Retina (tissue), 1 donor: ENCODE measurements at places on chromosomes 12 and 14.

DNA sequence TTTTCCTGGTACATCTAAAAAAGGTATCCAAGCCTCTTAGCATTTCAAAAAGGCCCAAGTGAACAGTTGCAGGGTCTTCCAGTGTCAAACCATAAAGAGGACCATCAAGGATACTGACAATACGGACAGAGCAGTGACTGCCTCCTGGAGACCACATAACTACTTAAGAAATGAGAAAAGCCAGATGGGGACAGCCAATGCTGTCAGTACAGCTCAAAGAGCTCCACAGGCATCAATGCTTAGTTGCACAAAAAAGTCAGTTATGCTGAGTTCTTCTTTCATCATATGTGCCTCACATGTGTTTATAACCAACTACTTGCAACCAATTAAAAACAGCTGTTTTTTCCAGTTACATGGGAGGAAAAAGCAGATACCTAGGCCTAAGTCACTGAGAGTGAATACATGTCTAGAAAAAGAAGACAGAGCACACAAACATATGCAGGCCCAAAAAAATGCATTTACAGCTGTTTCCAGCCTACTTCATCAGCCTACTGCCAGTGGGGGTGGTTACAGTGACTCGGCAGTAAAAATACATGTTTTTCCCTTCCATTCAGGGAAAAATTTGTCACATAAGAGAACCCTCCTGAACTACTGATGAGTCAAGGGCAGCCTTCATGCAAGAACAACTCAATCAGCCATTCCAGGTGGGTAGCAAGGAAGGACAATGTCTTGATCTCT lies 84.0 kb downstream of the DCAF5 start:
- no peak for DNase-seq

- no peak for DNase-seq
Measured at GRCh38 chr12:2805143-2805520, 7.3 kb upstream of the ITFG2 start.

GRCh38 chr14:93133464-93133863 lies 17.7 kb upstream of the ITPK1 start:
- DNase-seq: no peak

DNA sequence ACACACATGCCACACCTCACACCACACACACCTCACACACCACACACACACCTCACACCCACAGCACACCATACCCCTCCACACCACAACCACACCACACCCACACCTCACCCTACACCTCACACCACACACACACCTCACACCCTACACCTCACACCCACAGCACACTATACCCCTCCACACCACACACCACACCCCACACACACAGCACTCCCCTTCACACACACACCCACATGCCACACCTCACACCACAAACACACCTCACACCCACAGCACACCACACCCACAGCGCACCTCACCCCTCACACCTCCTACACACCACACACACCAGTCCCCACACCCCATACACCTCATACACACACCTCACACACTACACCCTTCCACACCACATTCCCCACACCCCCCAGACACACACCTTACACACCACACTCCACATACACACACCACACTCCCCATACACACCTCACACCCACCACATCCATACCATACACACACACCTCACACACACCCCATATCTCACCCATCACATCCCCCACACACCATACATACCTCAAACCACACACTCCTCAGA lies 80.0 kb downstream of the ACTN1 start:
- DNase-seq: no peak

GRCh38 chr14:82755923-82756322 lies 1222.3 kb upstream of the SEL1L start:
- DNase-seq: no peak

- no peak for DNase-seq
Measured at GRCh38 chr12:32839828-32840227, 56.7 kb downstream of the PKP2 start.

DNA sequence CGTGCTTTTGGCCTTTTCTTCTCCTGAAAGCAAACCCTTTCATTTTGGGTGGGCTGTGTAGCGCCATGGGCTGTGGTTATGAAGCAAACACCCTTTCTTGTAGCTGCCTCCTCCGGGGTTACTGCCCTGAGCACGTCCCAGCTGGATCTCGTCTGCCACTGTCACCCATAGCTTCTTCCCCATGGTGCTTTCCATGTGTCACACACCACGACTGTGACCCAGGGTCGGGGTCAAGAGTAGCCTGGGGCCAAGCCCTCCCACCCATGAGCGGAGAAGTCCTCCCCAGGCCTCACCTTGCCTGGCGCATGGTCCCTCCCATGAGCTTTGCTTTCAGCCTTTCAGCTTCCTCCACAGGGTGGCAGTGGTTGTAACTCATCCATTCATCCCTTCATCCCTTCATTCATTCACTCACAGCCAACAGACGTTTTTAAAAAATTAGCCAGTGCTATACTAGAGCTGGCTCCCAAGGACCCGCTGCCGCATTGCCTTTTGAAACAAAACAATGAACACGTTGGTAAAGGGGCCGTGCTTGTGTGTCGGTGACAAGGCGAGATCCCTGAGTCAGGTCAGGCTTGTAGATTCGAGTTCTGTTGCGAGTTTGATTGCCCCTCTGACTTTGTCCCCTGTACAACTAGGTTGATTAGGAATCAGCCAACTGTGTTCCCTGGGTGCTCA lies 29.5 kb downstream of the MEG3 start:
- DNase-seq: no peak

DNA sequence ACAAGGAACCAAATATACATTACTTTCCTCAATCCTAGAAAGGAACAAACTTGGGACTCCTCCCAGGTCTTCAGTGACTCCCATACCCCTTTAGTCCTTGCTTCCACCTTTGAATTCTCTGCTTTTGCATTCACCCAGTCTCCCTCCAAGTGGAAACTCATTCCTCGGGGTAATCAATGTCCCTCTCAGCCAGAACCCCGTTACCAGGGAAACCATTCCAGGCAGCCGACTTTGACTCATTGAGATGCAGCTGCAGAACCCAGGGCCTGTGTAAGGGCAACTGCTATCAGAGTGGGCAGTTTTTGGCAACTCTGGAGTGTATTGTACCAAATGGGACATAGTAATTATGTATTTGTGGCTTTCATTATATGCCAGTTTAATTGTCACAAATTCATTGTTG lies 186.2 kb downstream of the NRXN3 start:
- peak; percentile 51 for DNase-seq

DNA sequence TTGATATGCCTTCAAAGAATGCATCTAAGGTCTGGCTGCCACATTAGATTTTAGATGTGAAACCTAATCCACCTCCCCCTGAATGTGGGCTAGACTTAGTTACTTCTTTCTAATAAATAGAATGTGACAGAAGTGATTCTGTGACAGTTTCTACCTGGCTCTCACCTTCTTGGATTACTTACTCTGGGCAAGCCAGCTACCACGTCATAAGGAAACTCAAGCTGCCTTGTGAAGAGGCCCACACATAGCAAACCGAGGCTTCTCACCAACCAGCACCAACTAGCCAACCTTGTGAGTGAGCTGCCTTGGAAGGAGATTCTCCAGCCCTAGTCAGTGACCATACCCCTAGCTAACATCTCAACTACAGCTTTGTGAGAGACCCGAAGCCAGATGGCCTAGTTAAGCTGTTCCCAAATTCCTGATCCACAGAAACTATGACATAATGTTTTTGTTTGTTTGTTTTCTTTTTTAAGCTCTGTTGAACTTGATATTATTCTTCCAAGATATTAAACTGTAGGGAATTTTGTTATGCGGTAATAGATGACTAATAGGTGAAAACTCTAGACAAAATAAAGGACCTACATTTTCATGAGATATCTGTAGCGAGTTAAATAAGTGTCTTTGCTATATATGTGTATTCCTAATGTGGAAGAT lies 6.2 kb downstream of the GPR19 start:
- DNase-seq: no peak

DNA sequence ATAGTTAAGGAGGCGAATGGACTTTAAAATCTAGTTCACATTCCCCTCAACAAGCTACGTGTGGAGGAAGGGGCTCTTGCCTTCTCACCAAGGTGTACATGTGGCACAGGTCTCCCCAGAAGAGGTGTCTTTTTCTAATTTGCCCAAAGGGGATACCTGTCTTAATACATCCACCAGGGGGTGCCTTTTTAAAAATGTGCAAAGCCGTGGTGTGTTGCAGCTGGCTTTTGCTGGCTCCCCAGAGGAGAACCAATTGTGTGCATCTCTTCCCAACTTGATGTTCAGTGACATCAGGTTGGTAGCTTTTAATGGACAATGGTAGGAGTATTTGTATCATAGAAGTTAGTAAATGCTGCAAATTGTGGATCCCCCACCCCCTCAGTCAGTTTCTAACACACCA lies 33.8 kb downstream of the CREBL2 start:
- no peak for DNase-seq

- peak; percentile 27 for DNase-seq
Measured at GRCh38 chr14:51396222-51396815, 156.3 kb downstream of the TMX1 start.

DNA sequence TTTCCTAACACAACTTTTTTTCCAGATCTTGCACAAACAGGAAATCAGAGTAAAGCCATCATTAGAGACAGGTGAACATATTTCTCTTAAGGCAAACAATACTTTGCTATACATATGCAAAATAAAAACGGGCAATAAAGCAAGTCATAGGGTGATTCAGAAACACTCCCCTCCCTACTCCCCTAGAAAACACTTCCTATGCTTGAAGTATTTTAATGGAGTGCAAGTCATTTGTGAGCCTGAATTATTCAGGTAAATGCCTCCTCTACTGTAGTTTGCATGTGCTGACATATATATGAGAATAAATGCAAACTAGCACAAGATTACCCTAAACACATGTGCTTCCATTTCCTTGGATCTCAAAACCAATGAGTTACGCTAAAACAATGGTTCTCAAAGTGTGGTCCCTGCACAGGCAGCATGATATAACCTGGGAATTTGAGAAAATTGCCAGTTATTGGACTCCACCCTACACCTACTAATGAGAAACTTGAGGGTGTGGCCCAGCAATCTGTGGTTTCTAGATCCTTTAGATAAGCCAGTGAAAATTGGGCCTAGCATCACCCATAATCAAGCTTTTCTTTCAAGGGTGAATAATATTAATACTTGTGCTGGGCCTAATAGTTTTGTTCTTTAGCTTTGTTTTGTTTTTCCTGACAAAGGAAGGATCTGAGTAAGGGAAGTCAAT lies 159.7 kb upstream of the BMP4 start:
- DNase-seq: no peak

DNA sequence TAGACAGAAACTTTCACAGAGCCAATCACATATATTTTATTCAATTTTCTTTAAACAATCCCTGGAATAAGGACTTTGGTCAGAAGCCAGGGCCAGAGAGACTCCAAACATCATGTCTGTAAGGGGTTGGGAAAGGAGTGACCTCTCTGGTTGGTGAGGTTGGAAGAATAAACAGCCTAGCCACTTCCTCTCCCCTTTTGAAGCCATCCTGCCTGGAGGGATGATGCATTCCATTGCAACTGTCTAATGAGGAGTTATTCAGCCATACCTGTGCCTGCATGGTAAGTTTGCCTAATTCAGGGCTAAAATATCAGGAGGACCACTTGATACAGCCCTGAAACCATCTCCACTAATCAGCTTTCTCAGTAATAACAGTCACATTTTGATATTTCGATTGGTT lies 299.8 kb downstream of the KCNH5 start:
- DNase-seq: no peak

- DNase-seq: peak; percentile 57
Measured at GRCh38 chr14:56754921-56755320, 55.4 kb downstream of the OTX2 start.

- DNase-seq: no peak
Measured at GRCh38 chr14:104271391-104271790, 133.0 kb downstream of the KIF26A start.

- DNase-seq: no peak
Measured at GRCh38 chr14:63214417-63215196, 10.4 kb downstream of the RHOJ start.

DNA sequence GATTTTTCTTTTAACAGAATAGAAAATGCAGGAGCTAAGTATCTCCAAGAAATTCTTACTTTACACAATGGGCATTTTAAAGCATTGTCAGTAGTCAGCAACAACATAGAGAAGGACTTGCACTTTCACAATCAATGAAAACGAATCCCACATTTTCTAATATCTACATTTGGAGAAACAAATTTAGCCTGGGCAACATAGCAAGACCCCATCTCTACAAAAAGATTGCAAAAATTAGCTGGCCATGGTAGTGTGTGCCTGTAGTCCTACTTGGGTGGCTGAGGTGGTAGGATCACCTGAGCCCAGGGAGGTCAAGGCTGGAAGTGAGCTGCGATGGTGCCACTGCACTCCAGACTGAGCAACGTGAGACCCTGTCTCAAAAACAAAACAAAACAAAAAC lies 30.6 kb upstream of the C2CD5 start:
- no peak for DNase-seq

GRCh38 chr12:110183386-110183785 lies 59.2 kb downstream of the IFT81 start:
- no peak for DNase-seq

DNA sequence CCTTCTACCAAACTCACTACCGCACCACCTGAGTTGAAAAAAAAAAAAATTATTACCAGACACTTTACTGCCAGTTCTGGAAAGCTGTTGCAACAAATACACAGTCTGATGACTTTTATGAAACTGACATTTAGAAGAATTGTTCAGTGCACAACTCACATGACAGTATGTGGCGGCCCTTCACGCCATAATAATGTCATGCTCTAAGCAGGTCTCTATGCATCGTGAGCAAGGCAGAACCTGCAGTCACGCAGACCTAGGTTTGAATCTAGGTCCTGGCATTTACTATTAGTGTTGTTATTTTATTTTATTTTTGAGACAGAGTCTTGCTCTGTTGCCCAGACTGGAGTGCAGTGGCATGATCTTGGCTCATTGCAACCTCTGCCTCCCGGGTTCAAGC lies 8.1 kb downstream of the MYL2 start:
- DNase-seq: no peak

DNA sequence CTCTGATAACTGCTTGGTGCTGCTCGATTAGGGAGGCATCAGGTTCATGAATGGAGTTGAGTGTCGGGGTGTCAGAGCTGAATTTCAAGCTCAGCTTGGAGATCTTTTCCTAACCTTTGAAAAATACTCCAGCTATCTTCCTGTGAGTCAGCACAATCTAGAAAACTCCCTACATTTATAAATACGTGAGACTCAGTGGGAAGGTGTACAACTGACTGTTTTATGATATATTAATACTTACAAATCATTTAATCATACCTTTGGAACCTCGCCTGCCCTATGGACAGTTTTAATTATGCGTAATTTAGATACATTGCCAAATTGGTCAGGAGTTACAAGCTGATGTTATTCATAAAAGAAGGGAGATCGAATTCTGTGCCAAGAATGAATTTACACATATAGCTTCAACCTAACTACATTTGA lies 961 bp downstream of the CMAS start:
- no peak for DNase-seq

- DNase-seq: peak; percentile 82
Measured at GRCh38 chr12:119036878-119037825, 55.8 kb downstream of the SRRM4 start.

GRCh38 chr12:101749657-101750056 lies 10.4 kb upstream of the SYCP3 start:
- no peak for DNase-seq

- peak; percentile 23 for DNase-seq
Measured at GRCh38 chr14:94581127-94581999, at the start of gene SERPINA5. SERPINA5 (plus strand) TSS chr14:94581426; CDS start chr14:94587363, 5,937 bp downstream.

GRCh38 chr14:98368916-98369315 lies 903.1 kb downstream of the BCL11B start:
- DNase-seq: no peak
